SHP77 treated with DMSO at 0.1 percent for 48 hours (cell line): ENCODE measurements at places on chromosomes 7 and 10.

DNA sequence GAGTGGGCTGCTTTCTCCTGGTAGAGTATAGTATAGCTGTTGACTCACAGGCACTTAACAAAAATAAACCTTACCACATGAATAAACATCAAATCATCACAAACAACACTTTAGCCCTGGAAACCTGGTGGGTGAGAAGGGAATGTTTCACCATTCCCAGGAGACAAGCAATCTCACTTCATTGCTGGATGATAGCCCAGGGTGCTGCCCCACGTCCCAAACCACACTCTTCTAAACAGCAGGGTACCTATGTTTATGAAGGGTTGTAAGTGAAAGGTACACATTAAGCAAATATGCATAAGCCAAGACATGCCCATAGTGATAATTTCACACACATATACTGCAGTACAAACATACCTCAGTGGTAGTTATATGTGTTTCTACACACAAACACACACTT lies 276.2 kb downstream of the FGFR2 start:
- no peak for DNase-seq

DNA sequence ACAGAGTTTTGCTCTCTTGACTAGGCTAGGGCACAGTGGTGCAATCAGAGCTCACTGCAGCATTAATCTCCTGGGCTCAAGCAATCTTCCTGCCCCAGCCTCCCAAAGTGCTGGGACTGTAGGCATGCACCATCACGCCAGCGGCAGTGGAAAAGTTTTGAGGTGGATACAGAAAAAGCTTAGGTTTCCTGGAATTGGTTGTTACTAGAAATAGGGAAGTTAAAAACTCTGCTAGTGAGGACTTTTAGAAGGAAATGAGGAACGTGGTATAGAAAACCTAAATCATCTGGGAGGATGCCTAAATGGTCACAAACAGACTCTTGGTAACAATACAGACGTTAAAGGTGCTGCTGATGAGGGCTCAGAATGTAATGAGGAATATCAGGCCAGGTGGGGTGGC lies 10.9 kb upstream of the SNX8 start:
- no peak for DNase-seq

- DNase-seq: peak; percentile 93
Observed at GRCh38 chr7:134432296-134433152, 26.4 kb downstream of the AKR1B1 start.

- DNase-seq: no peak
Observed at GRCh38 chr7:7944619-7945282, 23.8 kb upstream of the GLCCI1 start.
